Testis (tissue), 5 donors: ENCODE measurements at places on chromosomes 11 and 22. TPM values are rescaled to one million over a fixed set of nuclear protein-coding genes. Genes with fewer than 3 reads are reported as not detected.

The SCGB1A1 gene
- not detected for total RNA-seq

The JAM3 gene
- total RNA-seq = 188 TPM

The ASPHD2 gene
- total RNA-seq = 4.8 TPM

The TNNI2 gene
- not detected for total RNA-seq

- H3K4me1 ChIP-seq = peaks cover 2% of the 10 kb centered on the region
- H3K27ac ChIP-seq = no peak overlapping the region
- no peaks in the 10 kb centered on the region for H3K36me3 ChIP-seq
- no peak for DNase-seq
- no peak overlapping the region for H3K4me3 ChIP-seq
Observed at GRCh38 chr11:35658020-35658948, 4.3 kb upstream of the TRIM44 start.

DNA sequence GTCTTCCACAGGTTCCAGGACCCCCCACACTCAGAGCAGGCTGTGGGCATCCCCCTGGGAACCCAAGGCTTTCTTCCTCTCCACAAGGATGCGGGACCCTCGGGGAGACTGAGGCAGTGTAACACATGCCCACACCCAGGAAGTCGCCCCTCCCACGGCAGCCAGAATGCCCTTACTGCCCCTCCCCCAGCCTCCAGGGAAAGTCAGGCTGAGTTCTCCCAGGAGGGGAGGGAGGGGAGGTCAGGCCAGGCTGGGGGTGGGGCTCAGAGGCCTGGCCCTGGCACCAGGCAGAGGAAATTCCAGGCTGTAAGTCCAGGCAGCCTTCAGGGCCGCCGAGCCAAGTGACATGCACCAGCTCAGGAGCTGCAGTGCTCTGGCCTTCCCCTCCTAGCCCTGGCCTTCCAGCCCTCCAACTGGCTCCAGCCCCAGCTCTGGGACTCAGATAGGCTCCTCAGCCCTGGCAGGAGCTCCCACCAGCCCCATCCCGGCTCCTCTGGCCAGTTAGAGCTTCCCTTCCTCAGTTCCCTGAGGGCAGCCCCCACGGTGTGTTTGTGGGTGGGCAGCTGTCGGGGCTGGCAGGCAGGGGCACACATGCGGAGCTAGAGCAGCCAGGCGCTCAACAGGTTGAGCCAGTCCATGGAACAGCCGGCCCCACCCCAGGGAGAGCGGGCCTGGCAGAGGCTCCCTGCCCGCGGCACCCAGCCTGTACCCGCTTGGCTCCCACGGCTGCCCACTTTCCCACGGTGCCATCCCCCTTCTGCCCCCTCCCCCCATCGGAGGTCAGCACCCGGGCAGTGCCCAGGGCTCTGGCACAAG lies 3.6 kb downstream of the BCL9L start:
- no peaks in the 10 kb centered on the region for H3K27me3 ChIP-seq
- H3K4me3 ChIP-seq = peak overlapping the region; percentile 53
- peak; percentile 91 for DNase-seq
- peaks cover 70% of the 10 kb centered on the region for H3K4me1 ChIP-seq

DNA sequence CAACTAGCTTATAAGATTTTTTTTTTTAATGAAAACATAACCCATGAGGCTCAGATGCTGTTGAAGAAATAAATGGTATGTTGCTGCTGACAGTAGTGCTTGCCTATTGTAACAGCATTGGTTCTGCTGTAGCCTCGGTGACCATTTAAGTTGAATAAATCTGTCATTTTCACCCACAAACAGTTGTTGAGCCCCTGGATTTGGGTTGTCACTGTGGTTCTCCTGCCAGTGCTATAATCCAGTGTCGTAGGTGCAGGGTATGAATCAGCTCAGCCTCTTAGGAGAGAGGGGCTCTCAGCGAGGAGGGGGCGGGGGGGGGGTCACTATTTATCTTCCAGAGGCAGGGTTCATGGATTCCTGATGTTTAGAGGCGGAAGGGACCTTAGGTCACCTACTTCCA lies 49.9 kb upstream of the HORMAD2 start:
- no peaks in the 10 kb centered on the region for H3K36me3 ChIP-seq
- H3K27me3 ChIP-seq = no peaks in the 10 kb centered on the region
- no peaks in the 10 kb centered on the region for H3K4me1 ChIP-seq
- H3K27ac ChIP-seq = no peak overlapping the region

GRCh38 chr11:72970557-72971118 lies 156.4 kb downstream of the ATG16L2 start:
- DNase-seq = no peak
- no peak overlapping the region for H3K27ac ChIP-seq
- H3K4me1 ChIP-seq = no peaks in the 10 kb centered on the region
- H3K27me3 ChIP-seq = no peaks in the 10 kb centered on the region

DNA sequence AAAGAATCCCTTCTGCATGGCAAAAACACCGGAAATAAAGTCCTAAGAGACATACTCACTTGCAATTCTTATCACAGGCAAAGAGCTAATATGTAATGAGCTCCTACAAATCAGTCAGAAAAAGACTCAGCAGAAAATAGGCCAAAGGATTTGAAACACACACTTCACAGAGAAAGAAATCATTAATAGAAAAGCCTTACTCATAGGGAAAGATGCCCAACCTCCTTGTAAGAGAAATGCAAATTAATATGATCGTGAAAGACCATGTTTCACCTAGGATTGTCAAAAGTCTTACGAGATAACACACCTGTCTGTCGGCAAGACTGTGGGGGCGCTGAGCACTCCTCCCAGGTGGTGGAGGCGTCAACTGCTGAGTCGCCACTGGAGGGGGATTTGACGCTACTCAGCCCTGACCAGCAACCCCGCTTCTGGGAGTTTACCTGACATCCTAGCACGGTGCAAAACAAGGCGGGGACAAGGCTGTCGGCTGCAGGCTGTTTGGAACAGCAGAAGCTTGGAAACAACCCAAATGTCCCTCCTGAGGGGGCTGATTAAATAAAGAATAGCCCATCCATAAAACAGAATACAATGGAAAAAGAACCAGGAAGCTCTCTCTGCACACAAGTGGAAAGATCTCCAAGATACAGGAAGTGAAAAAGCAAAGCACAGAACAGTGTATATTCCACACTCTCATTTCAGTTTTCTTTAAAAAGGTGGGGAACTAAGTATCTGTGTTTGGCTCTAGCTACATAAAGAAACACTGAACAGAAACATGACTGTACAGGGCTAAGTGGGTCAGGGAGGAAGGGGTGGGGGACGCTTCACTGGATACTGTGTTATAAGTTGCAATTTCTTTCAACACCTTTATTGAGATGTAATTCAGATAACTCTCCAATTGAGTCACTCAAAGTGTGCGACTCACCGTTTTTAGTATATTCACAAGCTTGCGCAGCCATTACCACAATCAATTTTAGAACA lies 11.5 kb downstream of the CSNK1E start:
- H3K27ac ChIP-seq = no peak overlapping the region
- no peaks in the 10 kb centered on the region for H3K36me3 ChIP-seq
- H3K27me3 ChIP-seq = no peaks in the 10 kb centered on the region
- H3K4me1 ChIP-seq = peaks cover 32% of the 10 kb centered on the region
- no peak overlapping the region for H3K4me3 ChIP-seq
